ENCODE measurements at places on chromosomes 12 and 14.

- DNase-seq = no peak
Measured at GRCh38 chr12:108333898-108334699, 5.0 kb downstream of the CMKLR1 start.

DNA sequence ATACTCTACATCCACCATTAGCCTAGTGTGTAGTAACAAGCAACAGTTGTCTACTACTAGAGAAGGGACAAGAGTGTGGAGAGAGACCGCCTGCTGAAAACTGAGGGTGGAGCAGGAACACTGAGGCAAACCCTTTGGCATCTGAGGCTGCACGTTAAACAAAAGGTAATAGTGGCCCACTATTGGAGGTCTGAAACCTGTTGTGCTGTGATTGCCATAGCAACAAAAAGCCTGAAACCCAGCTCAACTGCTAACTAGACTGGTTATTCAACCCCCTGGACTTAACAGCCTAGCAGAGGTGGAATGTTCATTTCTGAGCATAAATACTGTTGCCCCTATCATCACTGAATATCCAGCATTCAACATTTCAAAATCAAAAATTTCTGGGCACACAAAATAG, 43.0 kb downstream of the PPP4R4 start:
- DNase-seq = no peak

DNA sequence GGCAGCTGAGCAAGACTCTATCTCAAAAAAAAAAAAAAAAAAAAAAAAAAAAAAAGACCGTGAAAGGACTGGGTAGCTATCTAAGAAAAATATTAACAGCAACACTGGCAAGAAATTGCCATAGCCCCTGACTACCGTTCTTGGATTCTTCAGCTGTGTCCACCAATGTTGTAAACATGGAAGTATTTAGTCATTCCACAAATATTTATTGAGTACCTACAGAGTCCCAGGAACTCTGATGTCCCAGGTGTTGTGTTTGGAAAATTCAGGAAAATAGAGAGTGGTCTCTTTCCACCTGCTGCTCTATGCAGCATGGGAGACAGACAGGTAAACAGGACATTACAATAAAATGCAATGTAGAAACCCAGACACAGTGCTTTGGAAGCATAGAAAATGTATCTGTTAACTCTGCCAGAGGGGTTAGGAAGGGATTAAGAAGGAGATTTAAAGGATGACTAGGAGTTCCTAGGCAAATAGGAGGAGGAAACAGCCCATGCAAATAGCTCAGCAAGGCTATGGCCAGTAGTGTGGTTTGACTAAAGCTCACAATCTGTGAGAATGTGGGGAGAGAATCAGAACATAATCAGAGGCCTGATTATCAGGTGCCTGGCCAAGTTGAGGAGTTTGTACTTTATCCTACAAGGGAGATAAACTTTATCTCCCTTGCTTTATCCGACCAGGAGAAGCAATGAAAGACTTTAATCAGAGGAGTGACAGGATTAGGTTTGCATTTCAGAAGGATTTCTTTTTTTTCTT, 2.1 kb upstream of the DLST start:
- DNase-seq = no peak

- DNase-seq = no peak
Measured at GRCh38 chr12:42221726-42222125, 16.3 kb downstream of the YAF2 start.

Measured in fibroblast of skin of left biceps (primary cell).